ENCODE measurements at places on chromosomes 5 and 9. TPM values are rescaled to one million over a fixed set of nuclear protein-coding genes. Genes with fewer than 3 reads are reported as not detected.

- DNase-seq = no peak
Observed at GRCh38 chr5:41686767-41687166, 176.4 kb upstream of the PLCXD3 start.

DNA sequence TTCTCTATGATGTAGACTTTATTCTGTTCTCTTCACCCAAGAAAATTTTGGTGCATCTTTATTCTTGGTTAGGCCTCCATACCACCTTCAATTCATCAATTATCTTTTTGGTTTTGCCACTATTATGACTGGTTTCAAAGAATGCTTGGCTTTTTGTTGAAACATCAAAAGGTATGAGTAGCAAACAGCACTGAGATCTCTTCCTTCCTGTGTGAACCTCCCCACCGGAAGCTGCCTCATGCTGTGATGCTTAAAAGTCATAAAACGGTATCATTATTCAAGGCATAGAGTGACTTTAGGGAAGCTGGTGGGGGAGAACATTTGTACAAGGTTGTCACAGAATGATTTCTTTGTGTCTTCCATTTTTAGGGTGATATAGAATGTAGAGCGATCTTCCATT is 70.6 kb downstream of the IQGAP2 start:
- DNase-seq = no peak

DNA sequence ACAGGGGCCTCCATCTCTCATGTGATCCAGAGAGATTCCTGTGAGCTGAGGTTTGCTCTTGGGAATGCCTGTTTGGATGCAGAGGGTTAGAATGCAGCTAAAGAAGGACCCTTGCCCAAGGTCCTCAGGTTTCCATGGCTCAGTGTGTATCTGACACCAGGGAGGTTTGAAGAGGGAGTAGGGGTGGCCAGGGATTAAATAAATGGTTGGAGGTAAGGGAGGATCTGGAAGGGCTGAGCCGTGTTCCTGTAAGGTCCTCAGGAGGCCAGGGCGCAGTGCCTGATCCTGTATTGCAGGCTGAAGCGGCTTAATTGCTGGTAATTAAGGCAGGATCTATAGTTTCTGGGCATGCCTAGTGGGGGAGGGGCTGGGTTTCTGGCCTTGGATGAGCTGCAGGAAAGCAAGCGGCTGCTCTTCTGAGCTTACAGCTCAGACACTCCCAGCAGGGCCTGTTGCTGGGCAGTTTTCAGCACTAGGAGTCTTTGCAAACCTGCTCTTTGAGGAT is 41.5 kb upstream of the MAP1B start:
- DNase-seq = no peak

PLPPR1 gene
- not detected for total RNA-seq

UBLCP1 gene
- 14.9 TPM for total RNA-seq

TYRP1 gene
- total RNA-seq = 62.1 TPM

DNA sequence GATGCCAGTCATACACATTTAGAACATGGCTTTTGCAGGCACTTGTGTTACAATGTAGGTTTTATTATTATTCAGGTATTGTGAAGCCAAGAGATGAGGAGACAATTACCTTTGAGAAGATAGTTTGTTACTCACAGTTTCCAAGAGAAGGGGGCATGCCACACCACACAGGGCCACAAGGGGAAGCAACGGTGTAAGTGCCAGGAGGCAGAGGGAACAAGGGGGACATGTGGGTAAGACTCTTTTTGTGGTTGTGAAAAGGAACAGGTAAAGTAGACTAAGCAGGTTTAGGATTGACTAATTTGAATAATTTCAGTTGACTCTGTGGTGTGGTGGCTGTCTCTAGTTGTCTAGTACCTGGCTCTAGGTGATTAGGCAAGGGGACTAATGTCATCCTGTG is 191.2 kb downstream of the TRPM6 start:
- no peak for DNase-seq

- DNase-seq = peak; percentile 74
Observed at GRCh38 chr5:1343931-1344901, 683 bp downstream of the CLPTM1L start.

DNA sequence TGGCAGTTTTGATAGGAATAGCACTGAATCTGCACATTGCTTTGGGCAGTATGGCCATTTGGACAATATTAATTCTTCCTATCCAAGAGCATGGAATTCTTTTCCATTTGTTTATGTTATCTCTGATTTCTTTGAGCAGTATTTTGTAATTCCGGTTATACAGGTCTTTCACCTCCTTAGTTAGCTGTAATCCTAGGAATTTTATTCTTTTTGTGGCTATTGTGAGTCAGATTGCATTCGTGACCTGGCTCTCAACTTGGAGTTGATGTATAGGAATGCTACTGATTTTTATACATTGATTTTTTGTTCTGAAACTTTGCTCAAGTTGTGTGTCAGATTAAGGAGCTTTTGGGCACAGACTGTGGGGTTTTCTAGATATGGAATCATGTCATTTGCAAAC is 24.0 kb downstream of the TMEM161B start:
- no peak for DNase-seq

ACOT12 gene
- not detected for total RNA-seq

DNA sequence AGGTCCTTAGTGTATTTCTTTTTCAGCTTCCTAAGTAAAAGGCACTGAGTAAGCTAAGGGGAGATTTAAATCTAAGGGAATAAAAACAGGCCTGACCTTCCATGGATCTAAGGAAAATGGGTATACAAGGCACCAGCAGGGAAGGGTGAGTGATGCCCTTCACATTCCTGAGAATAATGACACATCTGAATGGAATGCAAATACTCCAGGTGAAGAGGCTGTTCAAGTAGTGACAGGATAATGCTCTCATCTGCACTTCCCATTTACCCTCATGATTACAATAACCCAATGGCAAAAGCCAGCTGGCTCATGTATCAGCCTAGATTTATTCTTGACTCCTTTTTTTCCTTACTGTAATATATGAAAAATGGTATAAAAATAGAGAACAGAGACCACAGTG is 216.2 kb upstream of the ACTBL2 start:
- no peak for DNase-seq

DNA sequence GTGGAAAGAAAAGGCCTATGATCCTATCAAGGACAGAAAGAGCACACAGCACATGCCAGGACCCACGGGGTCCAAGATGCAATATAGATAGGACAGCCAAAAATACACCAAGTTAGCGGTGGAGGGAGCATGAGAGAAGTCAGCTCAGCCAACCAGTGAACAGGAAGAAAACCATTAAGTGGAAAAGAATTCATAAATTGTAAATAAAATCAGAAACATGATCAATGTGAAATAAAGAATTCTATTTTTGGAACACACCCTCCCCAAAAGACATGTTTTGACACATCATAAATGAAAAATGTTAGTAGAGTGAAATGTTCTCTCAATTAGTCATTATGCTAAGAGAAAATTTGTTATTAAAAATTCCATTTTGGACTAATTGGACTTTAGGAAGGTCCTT is 35.6 kb downstream of the ATPSCKMT start:
- no peak for DNase-seq

DNA sequence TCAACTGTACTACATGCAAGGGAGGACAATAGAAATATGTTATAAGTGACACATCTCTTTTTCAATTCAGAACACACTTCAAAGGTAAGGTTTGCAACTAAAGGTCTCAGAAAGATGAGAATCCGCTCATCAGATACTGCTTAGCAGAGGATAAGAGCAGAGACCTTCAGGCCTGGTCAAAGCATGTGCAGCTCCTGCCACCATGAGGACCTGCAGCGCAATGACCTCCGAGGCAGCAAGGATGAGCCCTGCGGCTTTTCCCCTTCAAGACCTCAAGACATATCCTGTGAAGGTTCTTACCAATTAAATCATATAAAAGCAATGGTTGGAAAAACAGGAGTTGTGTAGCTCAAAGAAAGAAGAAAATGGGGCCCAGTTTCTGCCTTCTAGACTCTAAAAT is 135.8 kb downstream of the TRIM36 start:
- DNase-seq = no peak

- DNase-seq = no peak
Observed at GRCh38 chr9:135567311-135567710, 5.8 kb downstream of the PAEP start.

PTGES gene
- total RNA-seq = 1.9 TPM

CDKN2B-AS1 gene
- not detected for total RNA-seq

- no peak for DNase-seq
Observed at GRCh38 chr9:19148187-19148586, 20.9 kb upstream of the PLIN2 start.

LCN12 gene
- total RNA-seq = 9.8 TPM

DNA sequence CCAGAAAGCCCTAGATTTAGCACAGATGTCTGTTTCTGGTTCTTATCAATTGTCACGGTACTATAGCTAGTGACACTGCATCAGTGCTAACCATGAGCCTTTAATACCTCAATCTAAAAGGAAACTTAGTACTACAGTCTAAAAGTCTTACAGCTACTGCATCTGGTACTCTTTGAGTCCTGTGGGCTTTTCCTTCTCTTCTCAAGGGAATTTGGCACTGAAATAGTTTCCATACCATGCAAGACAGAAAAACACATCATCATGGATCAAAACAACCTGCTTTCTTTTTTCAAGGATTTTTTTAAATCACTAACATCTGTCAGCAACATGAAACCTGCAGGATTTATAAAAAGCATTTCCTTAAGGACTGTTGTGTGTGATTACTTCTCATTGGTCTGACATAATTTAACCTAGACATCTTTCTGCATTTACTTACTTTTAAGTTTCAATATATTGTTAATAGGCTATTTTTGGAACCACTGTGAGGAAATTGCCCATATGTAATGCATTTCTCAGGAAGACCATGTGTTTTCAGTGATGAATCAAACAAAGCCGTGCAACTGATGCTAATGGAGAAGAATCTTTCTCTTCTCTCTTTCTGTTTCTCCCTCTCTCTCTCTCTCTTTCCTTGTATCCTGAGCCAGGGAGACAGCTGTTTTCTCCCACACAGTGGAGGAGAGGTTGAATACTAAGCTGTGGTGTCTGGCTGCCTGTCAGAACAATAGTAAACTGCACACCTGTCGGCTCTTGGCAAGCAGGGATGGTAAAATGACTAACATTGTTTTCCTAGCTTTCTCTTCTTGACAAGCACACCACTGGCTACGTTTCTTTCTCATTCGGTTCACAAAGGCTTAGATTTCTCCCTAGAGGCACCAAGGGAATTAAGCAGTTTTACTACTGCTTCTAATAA is 273.4 kb downstream of the CSNK1G3 start:
- DNase-seq = no peak

DNA sequence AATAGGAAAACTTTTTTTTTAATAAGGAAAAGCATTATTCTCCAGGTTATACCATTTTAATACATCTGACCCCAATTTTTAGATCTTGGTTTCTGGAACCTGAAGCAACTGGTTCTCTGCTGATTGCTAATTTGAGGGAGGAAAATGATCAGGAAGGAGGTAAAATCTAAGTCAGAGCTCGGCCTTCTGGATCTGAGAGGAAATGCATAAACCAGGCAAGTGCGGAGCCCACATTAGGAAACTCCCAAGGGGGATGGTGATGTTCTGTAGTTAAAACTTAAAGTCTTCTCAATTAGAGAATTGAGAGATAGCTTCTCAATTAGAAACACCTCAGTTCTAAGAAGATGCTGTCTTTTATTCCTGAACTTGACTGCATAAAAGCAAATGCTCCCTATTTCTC is 113.5 kb downstream of the TSSK1B start:
- no peak for DNase-seq

GCNT1 gene
- total RNA-seq = 4.1 TPM

- DNase-seq = no peak
Observed at GRCh38 chr5:31898036-31898632, 259.2 kb downstream of the PDZD2 start.

- no peak for DNase-seq
Observed at GRCh38 chr9:16825331-16825725, 45.1 kb downstream of the BNC2 start.

- no peak for DNase-seq
Observed at GRCh38 chr5:19920761-19921160, 67.2 kb downstream of the CDH18 start.

- peak; percentile 86 for DNase-seq
Observed at GRCh38 chr5:169803077-169803981, 166.3 kb downstream of the DOCK2 start.

FOXD4L4 gene
- not detected for total RNA-seq
